ENCODE measurements at places on chromosomes 11 and 22. TPM values are rescaled to one million over a fixed set of nuclear protein-coding genes. Genes with fewer than 3 reads are reported as not detected.

- DNase-seq: no peak
These were observed 55.9 kb downstream of the ENDOD1 start for GRCh38 chr11:95145430-95146060.

DNA sequence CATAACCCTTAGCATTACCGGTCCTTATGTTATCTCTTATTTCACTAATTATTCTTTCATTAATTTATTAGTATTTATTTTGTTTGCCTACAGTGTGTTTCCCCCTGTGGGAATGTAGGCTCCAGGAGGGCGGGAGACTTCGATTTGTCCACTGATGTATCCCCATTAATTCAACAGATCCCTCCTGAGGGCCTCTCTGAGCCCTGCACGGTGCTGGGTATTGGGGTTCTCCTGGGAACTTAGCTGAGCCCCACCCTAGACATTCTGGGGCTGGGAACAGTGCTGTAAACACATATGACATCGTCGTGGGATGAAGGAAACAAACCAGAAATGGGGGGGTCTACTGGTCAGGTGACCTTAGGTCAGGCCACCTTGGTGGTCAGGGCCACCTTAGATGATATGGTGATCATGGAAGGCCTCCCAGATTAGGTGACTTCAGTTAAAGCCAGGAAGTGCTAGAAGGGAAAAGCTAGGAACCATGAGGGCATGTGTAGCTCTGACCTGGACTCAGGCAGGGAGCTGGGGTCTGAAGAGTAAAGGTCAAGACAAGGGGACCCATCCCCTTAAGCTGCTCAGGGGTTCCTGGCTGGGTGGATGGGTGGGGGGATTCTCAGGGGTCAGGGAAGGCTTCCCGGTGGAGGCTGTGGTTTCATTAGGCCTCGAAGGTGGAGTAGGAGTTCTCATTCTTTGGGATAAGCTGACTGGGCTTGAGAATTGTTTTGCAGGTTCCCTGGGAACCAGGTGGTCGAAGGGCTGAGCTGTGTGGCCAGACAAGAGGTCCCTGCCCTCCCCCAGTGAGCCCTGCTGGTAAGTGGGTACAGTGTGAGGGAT lies 1.0 kb downstream of the PHETA2 start:
- no peak for DNase-seq

- no peak for DNase-seq
These were observed 40.5 kb upstream of the BIRC3 start for GRCh38 chr11:102276783-102277182.

Gene MMP13
- not detected for total RNA-seq
